ENCODE measurements at places on chromosomes 3 and 15.

GRCh38 chr15:40055576-40056293 lies 16.8 kb upstream of the SRP14 start:
- DNase-seq = no peak

DNA sequence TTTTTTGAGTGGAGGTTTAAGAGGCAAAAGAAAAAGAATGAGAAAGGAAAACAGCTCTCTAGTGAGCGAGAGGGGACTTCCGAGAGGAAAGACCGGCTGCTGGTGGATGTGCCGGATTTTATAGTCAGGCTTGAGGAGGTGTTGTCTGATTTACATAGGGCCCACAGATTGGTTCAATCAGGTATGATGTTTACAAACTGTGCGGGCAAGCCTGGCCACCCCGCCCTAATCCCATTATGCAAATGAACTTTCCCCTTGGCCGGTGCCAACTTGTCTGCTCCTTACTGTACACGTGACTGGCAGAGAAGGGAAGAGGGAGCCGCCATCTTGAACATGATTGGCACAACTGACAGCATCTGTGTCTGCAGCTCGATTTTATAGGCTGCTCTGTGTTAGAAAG lies 44.7 kb downstream of the FAM43A start:
- no peak for DNase-seq

- DNase-seq = no peak
Observed at GRCh38 chr3:78481050-78481449, 1286.7 kb downstream of the ROBO1 start.

- no peak for DNase-seq
Observed at GRCh38 chr3:156480949-156481348, 74.0 kb downstream of the SSR3 start.

GRCh38 chr3:108415661-108416060 lies 94.7 kb downstream of the MYH15 start:
- DNase-seq = no peak

DNA sequence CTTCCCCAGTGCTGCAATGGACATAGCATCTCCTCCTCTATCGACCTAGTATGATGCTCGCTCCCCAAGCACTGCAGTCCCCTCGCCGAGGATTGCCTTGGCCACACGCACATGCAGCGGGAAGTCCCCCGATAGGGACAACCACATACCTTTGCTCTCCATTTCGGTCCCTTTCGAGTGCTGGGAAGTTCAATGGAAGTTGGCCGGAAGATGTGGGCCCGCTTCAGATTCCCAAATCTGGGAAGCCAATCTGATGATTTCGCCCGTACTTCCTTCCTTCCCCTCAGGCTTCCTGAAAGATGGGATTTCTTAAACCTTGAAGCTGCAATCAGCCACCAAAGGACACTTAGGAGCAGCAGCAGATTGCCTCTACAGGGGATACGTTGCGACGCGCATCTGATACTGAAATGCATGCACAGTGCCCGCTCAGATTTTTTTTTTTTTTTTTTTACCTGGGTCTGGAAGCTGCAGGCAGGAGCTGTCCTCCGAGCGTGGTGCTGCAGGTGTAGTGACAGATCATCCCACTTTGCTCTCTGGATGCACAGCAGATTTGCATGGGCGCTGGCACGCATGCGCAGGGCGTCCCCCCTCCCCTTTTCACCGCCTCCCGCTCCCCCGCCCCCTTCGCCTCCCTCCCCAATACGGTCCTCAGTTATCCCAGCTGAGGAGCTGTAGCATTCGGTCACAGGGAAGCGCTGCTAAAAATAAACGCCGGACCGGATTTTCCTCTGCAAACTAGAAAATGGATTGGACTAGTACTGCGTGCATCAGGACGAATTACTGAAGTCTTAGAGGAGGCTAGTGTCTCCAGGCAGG lies at the start of gene FGF12:
Gene FGF12 (minus strand): TSS at position 510 of the 816 bp plus-strand sequence.
- DNase-seq = peak; percentile 3

- no peak for DNase-seq
Observed at GRCh38 chr15:79773128-79773527, 123.7 kb downstream of the MTHFS start.

DNA sequence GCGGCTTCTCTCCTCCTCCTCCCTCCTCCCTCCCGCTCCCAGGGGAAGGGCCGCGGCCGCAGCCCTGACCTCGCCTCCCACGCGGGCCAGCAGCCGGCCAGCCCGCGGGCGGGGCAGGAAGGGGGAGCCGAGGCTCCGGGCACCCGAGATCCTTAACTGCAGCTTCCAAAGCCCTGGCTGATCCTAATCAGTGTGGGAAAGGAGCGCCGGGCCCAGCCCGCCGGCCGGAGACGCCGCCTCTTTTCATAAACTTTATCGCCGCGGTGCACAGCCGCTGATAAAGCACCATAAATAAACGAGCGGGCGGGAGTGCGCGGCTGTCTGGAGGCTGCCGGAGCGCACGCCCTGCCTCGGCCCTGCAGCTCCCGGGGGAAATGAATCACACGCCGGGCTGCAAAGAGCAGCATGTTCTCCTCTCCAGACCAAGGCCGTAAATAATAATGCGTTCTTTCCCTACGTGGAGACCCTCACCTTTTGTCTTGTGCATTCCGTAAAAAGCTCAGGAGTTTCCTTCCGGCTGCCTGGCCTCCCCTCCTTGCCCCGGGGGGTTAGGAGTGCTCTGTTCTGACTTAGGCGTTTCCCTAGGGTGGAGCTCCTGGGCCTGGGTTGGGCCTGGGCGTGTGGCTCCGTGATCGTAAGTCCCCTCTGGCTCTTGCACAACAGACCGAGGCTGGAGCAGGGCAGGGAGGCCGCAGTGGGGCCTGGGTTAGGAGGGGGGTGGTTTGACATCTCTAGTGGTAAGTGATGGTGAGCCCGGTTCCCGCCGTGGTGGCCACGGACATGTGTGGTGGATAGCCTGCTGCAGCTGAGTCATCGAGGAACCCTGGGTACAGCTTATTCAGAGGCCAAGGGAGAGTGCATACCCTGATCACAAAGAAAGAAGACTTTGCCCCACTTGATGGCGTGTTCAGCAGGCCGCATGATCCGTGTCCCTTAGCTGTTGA lies 132.6 kb upstream of the HES1 start:
- peak; percentile 35 for DNase-seq

DNA sequence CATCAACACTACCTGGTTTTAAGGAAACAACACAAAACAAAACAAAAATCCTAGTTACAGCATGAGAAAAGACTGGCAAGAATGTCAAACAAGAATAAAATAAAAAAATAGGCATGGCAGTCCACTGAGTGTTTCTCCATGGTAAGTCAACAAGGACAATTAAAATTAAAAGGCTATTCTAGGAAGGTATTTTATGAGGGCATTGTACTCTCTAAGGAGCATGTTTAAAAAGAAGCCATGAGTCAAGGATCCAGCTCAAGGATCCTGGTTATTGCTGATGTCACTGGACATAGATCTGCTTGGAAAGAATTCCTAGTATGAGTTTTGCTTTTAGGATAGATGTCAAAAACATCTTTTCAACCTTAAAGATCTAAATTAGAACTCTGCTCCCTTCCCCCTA lies 106.7 kb downstream of the MYO5A start:
- no peak for DNase-seq

DNA sequence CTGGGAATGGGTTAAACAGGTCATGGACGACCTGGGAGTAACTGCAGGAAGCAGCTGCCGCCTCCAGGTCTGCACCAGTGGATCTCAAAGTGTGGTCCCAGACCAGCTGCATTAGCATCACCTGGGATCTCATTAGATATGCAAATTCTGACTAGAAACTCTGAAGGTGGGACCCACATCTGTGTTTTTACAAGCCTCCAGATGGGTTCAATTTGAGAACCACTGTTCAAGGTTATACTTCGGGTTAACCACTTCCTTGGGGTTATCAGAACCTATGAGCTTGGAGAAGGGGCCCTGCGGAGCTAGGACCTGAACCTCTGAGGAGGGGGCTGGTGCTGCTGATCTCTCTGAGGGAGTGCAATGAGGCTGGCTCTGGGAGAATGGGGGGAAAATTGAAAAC lies 324.8 kb upstream of the CTDSPL start:
- DNase-seq = no peak

DNA sequence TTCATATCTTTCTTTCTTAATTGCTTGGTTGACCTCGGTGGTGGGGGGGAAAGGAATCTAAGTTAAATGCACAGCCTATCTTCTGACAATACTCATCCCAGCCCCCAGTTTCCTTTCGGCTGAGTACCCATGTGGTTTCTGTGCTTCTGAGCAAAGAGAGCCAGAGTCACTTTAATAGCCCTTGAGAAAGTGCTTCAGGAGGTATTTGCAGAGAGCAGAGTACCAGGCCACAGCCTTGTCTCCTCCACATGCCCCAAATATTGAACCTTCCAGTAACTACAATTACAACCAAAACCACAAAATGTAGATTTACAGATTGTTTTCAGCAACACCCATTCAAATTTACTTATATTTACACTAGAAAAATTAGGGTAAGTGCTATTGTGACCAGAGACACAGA lies 647.4 kb downstream of the NR2F2 start:
- DNase-seq = no peak

DNA sequence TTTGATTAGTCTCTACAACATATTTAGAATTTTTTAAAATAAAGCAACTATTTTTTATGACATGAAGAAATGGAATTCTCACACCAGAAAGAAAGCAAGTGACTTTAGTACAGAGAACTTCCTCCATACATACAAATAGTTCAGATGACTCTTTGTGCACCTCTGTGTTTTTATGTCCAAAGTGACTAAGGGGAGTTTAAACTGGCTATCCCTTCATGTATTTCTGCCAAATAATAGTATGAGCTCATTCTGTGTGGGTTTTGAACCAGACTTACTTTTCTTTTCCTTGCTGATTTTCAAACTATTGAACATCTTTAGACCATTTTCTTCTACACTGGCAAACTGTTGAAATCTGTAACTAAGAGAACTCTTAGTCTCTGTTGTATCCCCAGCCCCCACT lies 196.3 kb downstream of the EPHA3 start:
- DNase-seq = no peak

DNA sequence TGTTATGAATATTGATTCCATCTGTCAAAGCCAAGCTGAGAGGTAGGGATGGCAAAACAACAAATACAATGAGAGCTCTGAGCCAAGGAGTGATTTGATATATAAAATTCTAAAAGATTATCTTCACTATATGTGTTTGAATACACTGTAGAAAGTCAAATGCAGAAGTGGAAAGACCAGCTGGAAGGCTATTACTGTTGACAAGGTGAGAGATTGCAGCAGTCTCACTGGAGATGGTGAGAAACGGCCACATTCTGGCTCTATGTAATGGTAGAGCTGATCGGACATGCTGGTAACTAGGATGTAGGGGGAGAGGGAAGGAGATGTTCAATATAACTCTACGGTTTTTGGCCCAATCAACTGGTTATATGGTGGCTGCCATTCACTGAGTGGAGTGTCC lies 434.2 kb upstream of the SUCLG2 start:
- DNase-seq = no peak

- DNase-seq = no peak
Observed at GRCh38 chr15:66483131-66483566, 14.4 kb downstream of the SNAPC5 start.

DNA sequence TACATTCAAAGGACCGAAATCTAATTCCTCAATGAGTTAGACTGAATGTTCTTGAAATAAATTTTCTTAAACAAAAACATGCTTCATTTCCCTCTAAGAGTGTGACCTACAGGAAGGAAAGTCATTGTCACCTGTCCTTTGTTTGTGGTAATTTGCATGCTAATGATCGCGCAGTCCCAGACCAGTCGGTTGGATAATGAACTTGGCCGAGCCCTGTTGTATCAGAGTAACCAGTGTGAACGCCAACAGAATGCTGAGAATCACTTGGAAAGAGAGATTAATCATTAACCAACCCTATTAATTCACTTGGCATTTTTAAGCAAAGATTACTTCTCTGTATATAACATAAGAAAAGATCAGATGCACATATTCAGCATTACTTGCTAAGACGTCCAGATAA lies 8.1 kb upstream of the ARNT2 start:
- DNase-seq = no peak

DNA sequence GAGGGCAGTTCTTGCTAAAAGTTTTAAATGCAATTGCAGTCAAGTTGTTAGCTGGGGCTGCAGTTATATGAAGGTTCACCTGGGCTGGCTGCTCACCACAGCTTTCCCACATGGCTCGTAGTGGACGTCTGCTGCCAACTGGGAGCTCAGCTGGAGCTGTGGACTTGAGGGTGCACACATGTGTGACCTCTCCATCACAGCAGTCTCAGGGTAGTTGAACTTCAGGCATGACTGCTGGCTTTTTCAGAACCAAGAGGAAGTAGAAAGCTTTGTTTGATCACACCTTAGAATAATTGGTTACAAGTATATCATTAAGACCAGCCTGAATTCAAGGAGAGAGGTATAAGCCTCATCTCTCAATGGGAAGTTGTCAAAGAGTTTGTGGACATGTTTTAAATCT lies 74.1 kb downstream of the CHL1 start:
- no peak for DNase-seq

DNA sequence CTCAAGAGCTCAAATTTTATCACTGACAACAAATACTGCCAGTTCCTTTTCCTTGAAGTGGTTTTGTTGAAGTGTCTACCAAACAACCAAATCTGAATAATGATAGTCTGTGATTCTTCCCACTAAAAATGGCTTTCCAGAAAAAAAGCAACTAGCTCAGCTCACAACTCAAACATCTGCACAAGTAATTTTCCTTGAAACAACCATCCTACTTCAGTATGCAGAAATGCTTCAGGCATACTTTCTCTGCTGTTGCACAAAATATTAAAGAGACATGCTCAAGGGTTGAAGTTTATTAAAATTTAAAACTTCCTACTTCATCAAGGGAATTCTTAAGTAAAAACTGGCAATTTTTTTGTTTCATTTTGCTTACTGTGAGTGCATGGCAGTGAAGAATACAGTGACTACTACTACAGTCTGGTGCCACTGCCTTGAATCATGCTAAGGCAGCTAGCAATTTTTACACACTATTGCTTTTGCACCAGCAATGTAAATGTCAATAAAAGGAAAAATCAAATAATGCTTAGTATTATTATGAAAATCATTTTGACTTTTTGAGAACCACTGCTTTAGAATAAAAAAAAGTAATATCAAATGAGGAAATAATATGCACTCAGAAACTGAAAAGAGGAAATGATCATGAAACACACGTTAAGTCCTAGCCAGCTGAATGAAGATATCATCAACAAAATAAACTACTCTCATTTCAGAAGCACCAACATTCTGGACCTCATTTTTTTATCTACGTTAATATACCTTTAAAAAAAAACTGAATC lies 33.6 kb downstream of the VPS13C start:
- DNase-seq = no peak

GRCh38 chr15:37046876-37047614 lies 53.3 kb downstream of the MEIS2 start:
- no peak for DNase-seq

DNA sequence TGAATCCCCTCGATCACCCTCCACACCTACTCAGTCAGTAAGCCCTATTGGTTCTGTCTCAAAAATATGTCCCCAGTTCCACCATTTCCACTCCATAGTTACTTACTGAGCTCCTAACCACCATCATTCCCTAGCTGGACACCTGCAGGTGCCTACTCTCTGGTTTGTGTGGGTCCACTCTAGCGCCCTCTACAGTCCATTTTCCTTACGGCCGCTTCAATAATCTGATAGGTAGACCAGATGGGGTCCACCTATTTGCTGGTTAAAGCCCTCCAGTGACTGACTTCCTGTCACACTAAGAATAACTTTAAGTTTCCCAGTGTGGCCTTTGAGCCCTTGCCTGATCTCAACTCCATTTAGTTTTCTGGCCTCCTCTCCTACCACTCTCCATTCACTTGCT lies 5.0 kb downstream of the GXYLT2 start:
- no peak for DNase-seq

GRCh38 chr3:52097851-52098507 lies 41.6 kb upstream of the DUSP7 start:
- no peak for DNase-seq

GRCh38 chr3:127388427-127388826 lies 100.6 kb upstream of the PRR20G start:
- no peak for DNase-seq

GRCh38 chr3:158107605-158108444 lies 1.6 kb upstream of the SHOX2 start:
- no peak for DNase-seq
